ENCODE measurements at places on chromosomes 2 and 18.

- no peak for DNase-seq
These were observed 108.2 kb upstream of the CXCR4 start for GRCh38 chr2:136225950-136226835.

DNA sequence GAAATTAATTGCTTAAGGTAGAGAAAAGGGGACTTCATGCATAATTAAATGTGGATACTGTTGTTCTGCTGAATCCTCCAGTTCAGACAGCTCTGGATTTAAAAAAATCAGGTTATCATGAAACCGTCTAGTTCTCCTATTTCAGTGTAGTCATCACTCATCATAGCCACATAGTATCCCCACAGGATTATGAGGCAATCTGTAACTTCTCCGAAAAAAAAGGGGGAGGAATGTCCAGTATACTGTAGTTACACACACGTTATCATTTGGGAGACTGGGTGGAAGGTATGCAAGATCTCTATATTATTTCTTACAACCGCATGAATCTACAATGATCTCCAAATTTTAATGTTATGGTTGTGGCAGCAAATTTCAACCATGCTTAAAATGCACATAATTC lies 114.0 kb downstream of the HIBCH start:
- no peak for DNase-seq

GRCh38 chr2:155547571-155547970 lies 785.0 kb downstream of the NR4A2 start:
- no peak for DNase-seq

DNA sequence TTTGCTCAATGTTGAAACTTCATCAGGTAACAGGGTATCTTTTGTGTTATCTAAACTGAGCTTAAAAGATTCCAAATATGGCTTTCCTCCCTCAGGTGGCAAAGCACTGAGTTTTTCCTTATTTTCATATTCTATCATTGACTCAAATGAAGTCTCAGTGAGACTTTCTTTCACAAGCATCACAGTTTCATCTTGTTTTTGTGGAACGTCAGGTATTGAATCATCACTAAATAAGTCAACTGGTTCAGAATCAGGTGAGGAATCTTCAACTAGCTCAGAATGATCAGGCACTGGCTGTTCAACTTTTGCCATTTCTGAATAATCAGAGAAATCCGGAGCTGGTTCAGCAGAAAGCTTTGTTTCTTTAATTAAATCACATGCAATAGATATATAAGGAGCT lies 24.6 kb downstream of the RTN4 start:
- DNase-seq = no peak

- DNase-seq = no peak
These were observed 3.8 kb upstream of the LPIN2 start for GRCh38 chr18:3016585-3017297.

GRCh38 chr2:173153301-173153885 lies 77.7 kb downstream of the MAP3K20 start:
- no peak for DNase-seq

GRCh38 chr2:6069381-6069780 lies 377.2 kb downstream of the SOX11 start:
- DNase-seq = no peak

GRCh38 chr2:117631152-117631945 lies 183.1 kb upstream of the DDX18 start:
- DNase-seq = no peak

DNA sequence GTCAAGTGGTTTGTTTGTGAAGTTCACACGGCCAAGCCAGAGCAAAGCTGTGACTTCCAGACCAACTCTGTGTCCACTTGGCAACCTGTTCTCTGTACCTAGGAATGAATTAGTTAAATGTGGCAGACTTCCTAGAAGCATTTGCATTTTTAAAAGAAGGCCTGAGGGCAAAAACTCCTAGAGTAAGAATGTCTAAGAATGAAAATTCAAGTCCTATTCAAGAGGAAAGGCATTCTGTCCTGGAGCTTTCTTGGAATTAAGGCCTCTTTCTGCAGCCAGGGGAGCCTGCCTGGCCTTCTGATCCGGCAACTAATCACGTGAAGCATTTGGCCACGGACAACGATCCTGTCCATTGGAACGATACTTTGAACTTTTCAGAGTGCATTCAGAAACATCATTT lies 155.0 kb downstream of the SETBP1 start:
- no peak for DNase-seq

GRCh38 chr18:13303756-13304364 lies 85.3 kb downstream of the LDLRAD4 start:
- DNase-seq = no peak
